Stimulated activated CD8-positive, alpha-beta memory T cell treated with anti-CD3 and anti-CD28 coated beads, Interleukin-2, amount 100 ng/mL, for 48 hours (primary cell): ENCODE measurements at places on chromosomes 2 and 18.

- no peak for DNase-seq
Measured at GRCh38 chr2:164896226-164896625, 54.6 kb upstream of the COBLL1 start.

DNA sequence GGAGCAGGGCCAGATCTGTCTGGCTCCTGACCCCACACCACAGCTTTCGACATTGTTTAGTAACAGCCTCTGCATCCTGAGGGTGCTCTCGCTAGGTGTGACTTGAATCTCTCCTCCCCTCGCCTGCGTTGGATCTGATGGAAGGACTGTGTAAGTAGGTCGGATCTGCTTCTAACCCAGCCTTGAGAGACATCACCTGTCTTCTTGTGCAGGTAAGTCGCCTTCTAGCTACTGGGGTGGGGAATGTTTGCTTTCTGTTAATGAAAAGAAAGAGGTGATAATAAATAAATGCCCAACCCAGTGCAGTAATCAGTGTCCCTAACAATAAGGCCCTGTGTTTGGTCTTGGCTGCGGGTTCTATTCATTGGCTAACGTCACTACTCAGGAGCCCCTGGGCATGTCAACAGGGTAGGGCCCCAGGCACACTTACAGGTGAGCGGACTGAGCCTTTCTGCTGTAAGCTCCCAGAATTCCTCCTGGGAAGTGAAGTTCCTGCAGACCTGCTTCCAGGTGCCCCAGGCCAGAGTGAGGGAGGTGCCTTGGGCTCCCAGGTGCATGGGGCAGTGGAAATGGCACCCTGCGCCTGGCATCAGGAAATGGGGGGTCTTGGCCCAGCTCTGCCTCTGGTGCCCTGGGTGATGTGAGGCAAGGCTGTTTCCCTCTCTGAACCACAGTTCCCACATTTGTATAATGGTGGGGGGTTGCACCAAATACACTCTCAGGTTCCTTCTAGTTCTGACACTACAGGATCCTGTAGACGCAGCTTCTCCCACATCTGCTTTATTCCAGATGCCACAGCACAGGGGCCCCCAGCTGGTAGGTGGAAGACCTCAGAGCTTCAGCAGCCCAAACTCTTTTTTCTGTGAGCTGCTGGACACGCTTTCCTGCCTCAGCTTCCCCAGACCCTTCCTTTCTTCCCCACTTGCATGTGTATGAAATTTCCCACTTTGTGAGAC lies 11.2 kb upstream of the FOSL2 start:
- DNase-seq: no peak

DNA sequence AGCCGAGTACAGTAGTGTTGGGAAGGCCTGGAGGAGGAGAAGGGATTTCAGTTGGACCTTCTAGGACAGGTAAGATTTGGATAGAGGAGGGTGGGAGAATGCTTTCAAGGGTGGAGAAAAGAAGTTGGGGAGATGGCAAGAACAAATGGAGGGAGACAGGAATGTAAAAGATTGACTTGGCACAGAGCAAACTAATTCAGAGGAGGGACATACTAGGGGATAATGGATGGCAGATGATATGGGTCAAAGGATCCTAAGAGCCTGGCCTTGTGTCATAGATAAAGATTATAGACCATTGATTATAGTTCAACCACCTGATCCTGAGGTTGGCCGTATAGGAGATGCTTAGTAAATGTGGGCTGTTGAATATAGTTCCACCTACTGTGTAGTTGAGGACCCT lies 12.4 kb downstream of the WDR43 start:
- DNase-seq: no peak

- DNase-seq: no peak
Measured at GRCh38 chr2:205868053-205868452, 185.8 kb downstream of the NRP2 start.

DNA sequence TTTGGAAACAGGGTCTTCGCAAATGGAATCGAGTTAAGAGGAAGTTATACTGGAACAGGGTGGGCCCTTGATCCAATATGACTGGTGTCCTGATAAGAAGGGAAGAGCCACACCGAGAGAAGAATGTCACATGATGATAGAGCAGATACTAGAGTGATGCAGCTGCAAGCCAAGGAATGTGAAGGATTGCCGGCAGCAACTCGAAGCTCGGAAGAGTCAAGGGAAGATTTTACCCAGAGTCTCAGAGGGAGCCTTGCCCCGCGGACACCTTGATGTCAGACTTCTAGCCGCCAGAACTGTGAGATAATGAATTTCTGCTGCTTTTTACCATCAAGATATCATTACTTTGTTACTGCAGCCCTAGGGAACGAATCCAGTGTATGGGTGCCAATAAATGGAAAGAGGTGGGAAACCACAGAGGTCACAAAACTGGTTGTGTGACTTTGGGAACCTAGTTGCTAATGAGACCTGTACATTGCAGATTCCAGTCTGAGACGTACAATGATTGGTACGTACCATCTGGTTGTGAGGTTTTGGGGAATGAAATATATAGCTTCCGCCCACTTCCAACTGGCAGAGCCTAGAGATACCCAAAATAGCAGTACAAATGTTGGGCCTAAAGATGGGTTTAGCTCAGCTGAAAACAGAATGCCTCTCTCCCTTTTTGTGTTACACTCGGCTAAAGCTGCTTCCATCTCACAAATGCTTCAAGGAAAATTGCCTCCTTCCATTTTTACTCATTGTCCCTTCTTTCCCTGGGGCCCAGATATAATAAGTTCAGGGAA lies 28.6 kb upstream of the VWA3B start:
- DNase-seq: no peak

GRCh38 chr2:132484144-132484543 lies 67.5 kb downstream of the GPR39 start:
- DNase-seq: no peak

- no peak for DNase-seq
Measured at GRCh38 chr2:13604951-13605661, 888.4 kb downstream of the TRIB2 start.

- no peak for DNase-seq
Measured at GRCh38 chr2:29293830-29294438, 178.7 kb downstream of the CLIP4 start.

DNA sequence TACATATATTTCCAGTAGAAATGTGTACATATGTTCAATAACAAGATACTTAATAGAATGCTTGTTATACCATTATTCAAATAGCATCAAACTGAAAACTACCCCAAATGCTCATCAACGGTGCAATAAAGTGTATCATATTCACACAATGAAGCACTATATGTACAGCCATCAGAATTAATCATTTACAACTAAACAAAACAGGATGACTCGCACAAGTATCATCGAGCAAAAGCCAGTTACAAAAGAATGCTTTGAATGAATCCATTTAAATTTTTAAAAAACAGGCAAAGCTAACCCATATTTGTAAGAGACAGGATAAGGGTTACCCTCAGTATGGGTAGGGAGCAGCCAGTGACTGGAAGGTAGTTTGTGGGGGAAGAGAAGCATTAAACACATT lies 132.8 kb upstream of the PDE1A start:
- DNase-seq: no peak
